T-cell (primary cell): ENCODE measurements at places on chromosomes 6 and 20. TPM values are rescaled to one million over a fixed set of nuclear protein-coding genes. Genes with fewer than 3 reads are reported as not detected.

Gene KHDC1L
- not detected for total RNA-seq

DNA sequence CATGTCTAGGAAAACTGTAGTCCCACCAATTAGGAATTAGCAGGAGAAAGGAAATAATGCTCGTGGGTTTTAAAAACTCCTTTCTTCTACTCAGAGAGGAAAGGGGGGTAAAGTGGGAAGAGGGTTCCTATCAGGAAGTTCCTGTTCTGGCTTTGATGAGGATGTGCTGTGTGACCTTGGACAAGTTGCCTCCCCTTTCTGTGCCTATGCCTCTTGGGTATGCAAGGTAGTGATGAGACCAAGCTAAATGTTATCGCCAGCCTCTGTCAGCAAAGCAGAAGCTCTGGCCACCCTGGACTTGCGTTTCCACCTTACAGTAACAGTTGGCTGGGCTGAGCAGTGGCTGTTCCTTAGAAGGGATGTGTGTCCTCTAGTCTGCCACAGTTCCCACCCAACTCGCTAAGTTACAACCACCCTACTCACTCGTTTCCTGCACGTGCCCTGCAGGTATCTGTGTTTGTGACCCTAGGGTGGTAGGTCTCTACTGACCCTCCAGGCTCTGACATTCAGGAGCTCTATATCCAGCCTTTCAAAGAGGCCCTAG, 110.0 kb downstream of the PREX1 start:
- peaks cover 81% of the 10 kb centered on the region for H3K4me1 ChIP-seq
- H3K27me3 ChIP-seq, result no peaks in the 10 kb centered on the region
- no peaks in the 10 kb centered on the region for H3K36me3 ChIP-seq
- H3K4me3 ChIP-seq, result no peak overlapping the region
- peak overlapping the region; percentile 81 for H3K27ac ChIP-seq

DNA sequence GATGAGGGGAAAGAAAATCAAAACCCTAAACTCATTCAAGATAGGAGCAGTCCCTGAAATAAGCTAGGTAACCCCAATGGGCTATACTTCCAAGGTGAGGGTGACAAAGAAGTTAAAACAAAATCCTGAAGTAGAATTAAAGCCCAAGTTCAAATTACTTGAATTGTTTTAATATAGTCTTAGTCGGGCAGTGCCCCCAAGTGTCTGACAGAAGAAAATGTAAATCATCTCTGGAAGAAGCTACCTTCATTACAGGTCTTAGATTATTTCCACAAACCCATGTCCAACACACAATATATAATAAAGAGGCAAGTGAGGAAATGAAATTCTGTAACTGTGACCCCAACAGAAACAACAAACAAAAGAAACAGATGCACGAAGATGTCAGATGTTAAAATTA, 36.8 kb upstream of the L3MBTL3 start:
- no peak overlapping the region for H3K4me3 ChIP-seq
- H3K27ac ChIP-seq, result no peak overlapping the region
- H3K27me3 ChIP-seq, result no peaks in the 10 kb centered on the region
- H3K36me3 ChIP-seq, result no peaks in the 10 kb centered on the region
- no peaks in the 10 kb centered on the region for H3K4me1 ChIP-seq

DNA sequence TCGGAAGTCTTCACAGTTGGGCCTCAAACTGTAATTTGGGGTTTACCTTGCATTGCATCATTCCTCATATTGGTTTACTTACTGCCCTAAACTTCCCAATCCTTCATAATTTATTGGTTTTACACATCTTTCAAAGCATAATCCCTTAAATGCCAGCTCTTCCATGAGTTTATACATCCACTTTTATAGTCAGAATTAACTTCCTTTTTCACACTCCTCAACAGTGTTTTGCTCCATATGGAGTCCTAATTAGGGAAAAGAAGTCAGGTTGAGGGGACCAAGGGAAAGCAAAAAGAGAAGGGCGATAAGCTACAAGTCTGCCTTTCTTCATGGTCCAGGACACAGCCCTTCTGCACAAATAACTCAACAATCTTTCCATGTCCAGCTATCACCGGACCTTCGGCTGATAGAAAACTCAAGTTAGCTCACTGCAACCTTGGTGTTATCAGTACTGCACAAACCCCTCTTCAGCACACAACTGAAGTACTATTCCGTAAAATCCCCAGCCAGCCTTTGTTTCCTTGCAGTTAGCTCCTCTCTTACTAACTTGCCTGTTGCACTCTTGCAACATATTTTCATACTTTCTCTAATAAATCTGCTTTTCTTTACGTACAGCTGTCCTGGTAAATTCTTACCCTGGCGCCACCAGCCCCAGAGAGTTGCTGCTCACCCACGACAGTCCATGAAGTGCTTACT, 2.0 kb downstream of the EEF1E1 start:
- no peak overlapping the region for H3K4me3 ChIP-seq
- no peaks in the 10 kb centered on the region for H3K27me3 ChIP-seq
- no peak overlapping the region for H3K27ac ChIP-seq
- no peak for DNase-seq
- peaks cover 6% of the 10 kb centered on the region for H3K4me1 ChIP-seq
- no peaks in the 10 kb centered on the region for H3K36me3 ChIP-seq

DNA sequence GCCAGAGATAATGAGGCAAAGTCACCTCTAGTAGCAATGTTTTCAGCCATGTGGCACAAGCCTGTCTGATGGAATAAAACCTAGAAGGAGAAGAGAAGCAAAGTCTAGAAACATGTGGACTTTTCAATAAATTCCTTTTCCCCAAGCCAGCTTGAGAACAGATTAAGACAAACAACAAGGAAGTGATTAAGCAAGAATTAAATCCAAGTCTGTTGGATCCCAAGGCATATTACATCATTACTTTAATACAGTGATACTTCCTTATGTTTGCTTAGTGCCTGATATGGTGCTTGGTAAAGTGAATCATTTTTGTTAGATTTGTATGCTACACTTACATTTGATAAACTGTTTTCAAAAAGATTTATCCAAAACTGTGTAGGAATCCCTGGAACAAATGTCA, 260.3 kb upstream of the FAM83B start:
- no peak overlapping the region for H3K4me3 ChIP-seq
- H3K27me3 ChIP-seq, result no peaks in the 10 kb centered on the region
- H3K27ac ChIP-seq, result no peak overlapping the region
- H3K36me3 ChIP-seq, result no peaks in the 10 kb centered on the region
- DNase-seq, result no peak

GRCh38 chr20:57224641-57225138, 41.8 kb downstream of the BMP7 start:
- H3K4me3 ChIP-seq, result no peak overlapping the region
- no peak overlapping the region for H3K27ac ChIP-seq
- no peak for DNase-seq
- no peaks in the 10 kb centered on the region for H3K27me3 ChIP-seq
- no peaks in the 10 kb centered on the region for H3K4me1 ChIP-seq
- no peaks in the 10 kb centered on the region for H3K36me3 ChIP-seq

- H3K36me3 ChIP-seq, result no peaks in the 10 kb centered on the region
- no peak overlapping the region for H3K27ac ChIP-seq
- no peak overlapping the region for H3K4me3 ChIP-seq
- DNase-seq, result no peak
- H3K4me1 ChIP-seq, result no peaks in the 10 kb centered on the region
Measured at GRCh38 chr6:105609375-105609991, 206.6 kb upstream of the PREP start.
